ENCODE measurements at places on chromosomes 12 and 14. TPM values are rescaled to one million over a fixed set of nuclear protein-coding genes. Genes with fewer than 3 reads are reported as not detected.

- DNase-seq: no peak
Measured at GRCh38 chr12:131589966-131590365, 120.9 kb upstream of the SFSWAP start.

DNA sequence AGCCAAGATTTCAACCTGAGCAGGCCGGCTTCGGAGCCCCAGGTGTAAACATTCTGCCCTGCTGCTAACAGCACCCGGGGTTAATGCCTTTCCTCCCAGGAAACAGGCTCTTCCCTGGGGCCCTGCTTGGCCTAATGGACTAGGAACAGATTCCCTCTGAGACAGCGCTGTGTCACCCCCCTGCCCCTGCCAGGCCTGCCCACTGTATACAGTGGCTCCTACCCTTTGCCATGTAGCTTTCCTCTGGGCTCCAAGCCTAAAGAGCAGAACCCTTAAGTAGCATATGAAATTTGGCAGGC is 28.3 kb upstream of the BCDIN3D start:
- no peak for DNase-seq

GRCh38 chr14:49999146-49999761 is 106.4 kb downstream of the ARF6 start:
- peak; percentile 89 for DNase-seq

The KRT2 gene
- not detected for total RNA-seq

- no peak for DNase-seq
Measured at GRCh38 chr12:55965941-55966407, at the start of gene PMEL. TSS of gene PMEL (minus strand) at chr12:55966042. CDS start at chr12:55966011, 31 bp downstream.

The TTC6 gene
- total RNA-seq: not detected

The SLC48A1 gene
- total RNA-seq: 65.9 TPM

- no peak for DNase-seq
Measured at GRCh38 chr14:97336179-97336578, 539.0 kb downstream of the VRK1 start.
